Activated naive CD8-positive, alpha-beta T cell treated with anti-CD3 and anti-CD28 coated beads for 36 hours (primary cell): ENCODE measurements at places on chromosomes 6 and 20.

DNA sequence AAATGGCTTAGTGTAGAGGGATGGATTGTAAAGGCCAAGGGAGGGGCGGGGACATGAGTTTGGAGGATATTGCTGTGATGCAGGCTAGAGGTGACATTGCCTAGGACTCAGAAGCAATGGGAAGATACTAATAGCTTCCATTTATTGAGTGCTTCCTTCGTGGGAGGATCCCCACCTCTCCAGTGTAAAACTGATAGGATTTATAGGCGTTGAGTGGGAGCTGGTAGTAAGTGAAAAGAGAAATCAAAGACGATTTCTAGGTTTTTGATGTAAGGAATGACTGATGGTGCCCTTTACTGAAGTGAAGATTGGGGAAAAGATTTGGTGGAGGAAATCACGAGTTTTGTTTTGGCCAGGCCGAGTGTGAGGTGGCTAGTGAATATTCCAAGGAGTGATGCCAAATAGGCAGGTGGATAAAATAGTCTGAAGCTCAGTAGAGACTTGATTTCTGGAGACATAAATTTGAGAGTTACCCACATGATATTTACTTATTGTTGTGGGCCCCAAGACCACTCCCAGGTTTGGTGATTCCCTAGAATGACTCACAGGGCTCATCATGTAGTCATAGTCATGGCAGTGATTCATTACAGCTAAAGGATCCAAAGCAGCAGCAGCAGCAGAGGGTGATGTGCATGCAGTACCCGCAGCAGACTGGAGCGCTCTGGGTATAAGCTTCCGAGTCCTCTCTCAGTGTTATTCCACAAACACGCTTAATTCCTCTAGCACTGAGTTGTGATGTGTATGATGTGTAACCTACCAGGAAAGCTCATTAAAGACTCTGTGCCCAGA is 10.2 kb downstream of the RPRD1B start:
- DNase-seq = peak; percentile 24

GRCh38 chr6:40320441-40320840 is 266.7 kb downstream of the LRFN2 start:
- DNase-seq = no peak

- DNase-seq = peak; percentile 36
Measured at GRCh38 chr20:47220161-47220582, 136.3 kb downstream of the ZMYND8 start.

DNA sequence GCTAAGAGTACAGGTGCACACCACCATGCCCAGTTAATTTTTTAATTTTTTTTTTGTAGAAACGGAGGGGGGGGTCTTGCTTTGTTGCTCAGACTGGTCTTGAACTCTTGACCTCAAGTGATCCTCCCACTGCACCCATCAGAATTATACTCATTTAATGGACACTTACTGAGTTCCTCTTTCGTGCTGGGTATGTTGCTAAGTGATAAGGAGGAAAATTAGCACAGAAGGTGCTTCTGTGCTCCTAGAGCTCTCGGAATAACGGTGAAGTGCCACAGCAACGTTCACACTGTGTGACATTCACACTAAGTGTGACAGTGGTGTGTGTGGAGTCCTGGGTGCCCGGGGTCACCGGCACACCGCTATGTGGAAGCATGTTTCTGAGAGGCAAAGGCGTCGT is 32.1 kb upstream of the BMP6 start:
- DNase-seq = no peak

- no peak for DNase-seq
Measured at GRCh38 chr20:61230166-61230565, 21.9 kb upstream of the CDH4 start.
